CD4-positive, alpha-beta memory T cell (primary cell): ENCODE measurements at places on chromosomes 5 and 9.

- no peaks in the 10 kb centered on the region for H3K4me1 ChIP-seq
- H3K27me3 ChIP-seq = no peaks in the 10 kb centered on the region
- no peak overlapping the region for H3K4me3 ChIP-seq
- H3K27ac ChIP-seq = no peak overlapping the region
- no peak for DNase-seq
- peaks cover 50% of the 10 kb centered on the region for H3K36me3 ChIP-seq
Measured at GRCh38 chr9:132894862-132895835, 16.5 kb downstream of the SPACA9 start.

- no peaks in the 10 kb centered on the region for H3K27me3 ChIP-seq
- no peaks in the 10 kb centered on the region for H3K4me1 ChIP-seq
- no peak for DNase-seq
- no peak overlapping the region for H3K4me3 ChIP-seq
- H3K27ac ChIP-seq = no peak overlapping the region
Measured at GRCh38 chr9:133309608-133310007, 26.4 kb downstream of the SURF6 start.

GRCh38 chr9:136978073-136978864 lies 965 bp downstream of the PTGDS start:
- no peaks in the 10 kb centered on the region for H3K36me3 ChIP-seq
- peak overlapping the region; percentile 2 for H3K27ac ChIP-seq
- DNase-seq = peak; percentile 69
- no peak overlapping the region for H3K4me3 ChIP-seq
- H3K27me3 ChIP-seq = no peaks in the 10 kb centered on the region

GRCh38 chr9:120393386-120394057 lies 186.4 kb downstream of the CDK5RAP2 start:
- DNase-seq = no peak
- no peak overlapping the region for H3K4me3 ChIP-seq
- H3K4me1 ChIP-seq = peaks cover 22% of the 10 kb centered on the region
- no peak overlapping the region for H3K27ac ChIP-seq
- H3K27me3 ChIP-seq = no peaks in the 10 kb centered on the region

DNA sequence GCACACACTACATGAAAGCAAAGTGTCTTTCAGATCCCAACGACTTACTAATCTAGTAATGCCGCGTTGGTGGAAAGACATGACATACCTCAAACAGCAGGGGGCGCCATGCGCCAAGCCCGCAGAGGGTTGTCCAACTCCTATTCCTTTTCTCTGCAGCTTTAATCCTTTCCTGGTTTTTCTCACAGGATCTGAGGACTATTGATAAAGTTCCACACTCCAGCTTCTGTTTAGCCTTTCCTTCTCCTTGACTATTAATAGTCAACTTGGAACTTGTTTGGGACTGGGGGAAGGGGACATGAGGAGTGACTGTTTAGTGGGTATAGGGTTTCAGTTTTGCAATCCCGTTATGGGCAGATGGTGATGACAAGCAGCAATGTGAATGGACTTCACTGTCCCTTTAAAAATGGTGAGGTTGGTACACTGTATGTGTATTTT lies 62.9 kb downstream of the OTULIN start:
- H3K4me1 ChIP-seq = no peaks in the 10 kb centered on the region
- DNase-seq = peak; percentile 69
- H3K36me3 ChIP-seq = peaks cover under 1% of the 10 kb centered on the region
- H3K27me3 ChIP-seq = no peaks in the 10 kb centered on the region
- H3K4me3 ChIP-seq = no peak overlapping the region

DNA sequence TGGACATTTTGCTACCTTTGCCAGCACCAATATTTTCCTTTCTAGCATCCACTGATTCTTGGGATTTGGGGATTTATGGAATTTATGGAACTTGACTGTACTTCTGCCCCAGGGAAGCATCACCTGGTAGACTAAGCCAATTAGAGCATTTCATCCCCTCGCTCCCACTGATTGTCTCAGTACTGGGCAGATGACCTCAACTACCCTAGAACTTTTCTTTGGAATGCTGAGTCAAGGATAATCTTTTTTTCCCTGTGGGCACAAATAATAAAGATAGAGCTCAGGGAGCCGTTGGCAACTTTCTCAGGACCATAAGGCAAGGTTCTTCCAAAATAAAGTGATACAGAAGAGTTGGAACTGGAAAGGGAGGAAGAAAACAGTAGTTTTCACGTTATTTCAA lies 438.4 kb downstream of the PLK2 start:
- no peak overlapping the region for H3K27ac ChIP-seq
- DNase-seq = no peak
- H3K36me3 ChIP-seq = no peaks in the 10 kb centered on the region
- H3K4me1 ChIP-seq = no peaks in the 10 kb centered on the region
- H3K4me3 ChIP-seq = no peak overlapping the region
- H3K27me3 ChIP-seq = no peaks in the 10 kb centered on the region

DNA sequence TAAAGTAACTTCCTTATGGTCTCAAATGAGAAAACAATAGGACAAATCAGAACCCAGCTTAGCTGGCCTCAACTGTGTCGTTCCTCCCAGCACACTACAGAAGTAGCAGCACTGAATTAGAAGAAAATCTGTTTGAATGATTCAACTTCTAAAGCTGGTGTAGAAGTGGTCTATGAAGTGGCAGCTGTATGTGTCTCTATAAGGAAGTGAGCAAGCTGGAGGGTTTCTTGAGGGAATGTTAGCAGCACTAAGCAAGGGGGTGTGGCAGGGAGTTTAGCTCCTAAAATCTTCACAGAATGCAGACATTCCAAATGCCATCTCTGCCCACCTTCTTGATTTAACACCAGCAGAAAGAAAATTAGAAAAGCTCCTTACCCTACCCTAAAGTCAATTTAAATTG lies 4.1 kb downstream of the KLF9 start:
- H3K4me3 ChIP-seq = peak overlapping the region; percentile 95
- no peak for DNase-seq
- no peaks in the 10 kb centered on the region for H3K27me3 ChIP-seq
- no peaks in the 10 kb centered on the region for H3K36me3 ChIP-seq

DNA sequence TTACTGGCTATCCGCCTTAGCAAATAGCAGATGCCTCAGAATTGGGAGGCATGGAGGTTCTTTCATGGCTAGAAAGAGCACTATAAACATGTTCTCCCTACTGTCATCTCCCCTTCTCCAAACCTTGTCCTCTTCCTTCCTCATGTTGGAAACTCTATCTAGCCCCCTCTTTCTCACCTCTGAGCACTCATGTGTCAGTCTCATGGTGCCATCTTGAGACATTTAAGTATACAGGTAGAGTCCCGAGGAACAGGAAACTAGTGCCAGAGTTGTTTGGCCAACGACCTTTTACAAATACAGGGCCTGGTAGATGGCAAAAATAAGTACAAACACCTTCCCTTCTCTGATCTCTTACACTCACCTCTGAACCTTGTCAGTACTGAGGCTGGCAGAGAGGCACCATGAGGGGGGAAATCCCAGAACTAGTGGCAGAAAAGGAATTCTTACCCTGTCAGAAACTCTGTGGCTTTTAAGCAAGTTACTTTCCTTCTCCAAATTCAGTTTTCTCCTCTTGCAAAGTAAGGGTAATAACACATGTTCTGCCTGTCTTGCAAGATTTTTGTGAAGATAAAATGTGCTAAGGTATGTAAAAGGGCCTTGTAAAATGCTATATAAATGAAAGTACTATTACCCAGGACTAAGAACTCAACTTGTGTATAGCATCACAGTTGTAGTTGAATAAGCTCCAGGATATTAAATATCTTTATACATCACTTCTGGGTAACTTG lies 94.1 kb upstream of the SNX2 start:
- no peaks in the 10 kb centered on the region for H3K4me1 ChIP-seq
- no peak overlapping the region for H3K27ac ChIP-seq
- no peaks in the 10 kb centered on the region for H3K36me3 ChIP-seq
- H3K4me3 ChIP-seq = no peak overlapping the region
- no peaks in the 10 kb centered on the region for H3K27me3 ChIP-seq

- peaks cover 9% of the 10 kb centered on the region for H3K4me1 ChIP-seq
- no peaks in the 10 kb centered on the region for H3K27me3 ChIP-seq
- H3K36me3 ChIP-seq = no peaks in the 10 kb centered on the region
- no peak overlapping the region for H3K4me3 ChIP-seq
- H3K27ac ChIP-seq = no peak overlapping the region
- no peak for DNase-seq
Measured at GRCh38 chr9:132006677-132007370, 72.8 kb downstream of the MED27 start.

- DNase-seq = no peak
- H3K27me3 ChIP-seq = no peaks in the 10 kb centered on the region
- no peaks in the 10 kb centered on the region for H3K36me3 ChIP-seq
- H3K4me3 ChIP-seq = no peak overlapping the region
- no peak overlapping the region for H3K27ac ChIP-seq
- no peaks in the 10 kb centered on the region for H3K4me1 ChIP-seq
Measured at GRCh38 chr9:129151469-129151868, 26.6 kb downstream of the IER5L start.

DNA sequence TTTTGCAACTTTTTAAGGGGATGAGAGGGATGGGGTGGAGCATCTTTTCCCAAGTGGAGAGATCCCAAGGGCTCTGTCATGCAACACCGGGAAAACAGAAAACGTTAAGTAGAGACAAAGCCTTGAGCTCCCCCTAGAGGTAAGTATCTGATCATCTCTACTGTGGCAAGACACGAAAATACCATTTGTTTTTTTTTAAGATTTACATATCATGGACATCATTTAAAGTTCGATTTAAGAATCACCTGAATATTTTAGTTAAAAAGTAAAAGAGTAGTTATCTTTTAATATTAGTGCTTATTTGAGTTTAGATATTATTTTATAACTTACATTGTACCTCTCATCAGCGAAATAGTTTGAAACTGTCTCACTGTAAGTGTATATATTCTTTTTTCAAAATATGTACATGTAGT lies 200.4 kb downstream of the LRRC70 start:
- no peak overlapping the region for H3K27ac ChIP-seq

- no peak overlapping the region for H3K27ac ChIP-seq
- H3K36me3 ChIP-seq = no peaks in the 10 kb centered on the region
- no peak overlapping the region for H3K4me3 ChIP-seq
- H3K4me1 ChIP-seq = peaks cover 8% of the 10 kb centered on the region
Measured at GRCh38 chr5:168482361-168482760, 3.9 kb upstream of the RARS1 start.

GRCh38 chr9:137825324-137825989 lies 52.1 kb upstream of the CACNA1B start:
- peaks cover 26% of the 10 kb centered on the region for H3K36me3 ChIP-seq
- H3K27me3 ChIP-seq = no peaks in the 10 kb centered on the region
- H3K4me3 ChIP-seq = no peak overlapping the region
- H3K4me1 ChIP-seq = no peaks in the 10 kb centered on the region

GRCh38 chr5:107517185-107518033 lies 153.3 kb downstream of the EFNA5 start:
- no peaks in the 10 kb centered on the region for H3K27me3 ChIP-seq
- DNase-seq = no peak
- no peak overlapping the region for H3K27ac ChIP-seq

DNA sequence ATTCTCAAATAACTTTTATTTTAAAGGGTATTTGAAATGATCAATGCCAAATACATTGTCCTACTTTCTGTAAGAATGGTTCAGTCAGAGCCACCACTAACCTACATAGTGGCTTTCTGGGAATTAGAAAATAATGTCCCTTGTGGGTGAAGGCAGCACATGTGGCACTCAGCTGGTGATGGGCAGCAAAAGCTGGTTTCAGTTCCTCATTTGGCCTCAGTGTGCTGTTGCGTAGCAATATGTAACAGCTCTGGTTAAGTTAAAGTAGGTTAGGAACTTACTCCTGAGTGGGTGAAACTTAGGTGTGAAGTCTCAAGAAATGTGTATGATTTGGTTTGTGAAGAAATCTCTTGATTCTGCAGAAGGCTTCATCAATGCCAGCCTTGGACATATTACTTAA lies 99.6 kb upstream of the SPEF2 start:
- no peak overlapping the region for H3K4me3 ChIP-seq
- no peak for DNase-seq
- no peak overlapping the region for H3K27ac ChIP-seq
- no peaks in the 10 kb centered on the region for H3K4me1 ChIP-seq
- no peaks in the 10 kb centered on the region for H3K36me3 ChIP-seq

DNA sequence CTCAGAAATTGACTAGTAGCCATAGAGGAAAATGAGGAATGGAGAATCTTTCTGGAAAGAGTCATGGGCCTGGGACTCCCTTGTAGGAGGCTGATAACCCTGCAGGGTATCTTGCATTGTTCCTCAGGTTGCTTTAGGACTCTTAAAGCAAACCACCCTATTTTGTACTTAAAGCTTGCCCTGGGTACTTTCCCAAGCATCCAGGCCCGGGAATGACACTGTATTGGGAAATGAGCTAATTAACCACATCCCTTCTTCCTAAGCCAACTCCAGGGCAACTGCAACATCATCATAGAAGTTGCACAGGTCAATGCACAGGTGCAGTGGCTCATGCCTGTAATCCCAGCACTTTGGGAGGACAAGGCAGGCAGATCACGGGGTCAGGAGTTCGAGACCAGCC lies 55.9 kb downstream of the UGCG start:
- H3K27me3 ChIP-seq = no peaks in the 10 kb centered on the region
- no peak overlapping the region for H3K27ac ChIP-seq
- no peaks in the 10 kb centered on the region for H3K36me3 ChIP-seq

GRCh38 chr5:117881426-117882230 lies 1106.7 kb downstream of the DTWD2 start:
- DNase-seq = no peak
- H3K36me3 ChIP-seq = no peaks in the 10 kb centered on the region
- H3K4me3 ChIP-seq = no peak overlapping the region
- no peaks in the 10 kb centered on the region for H3K4me1 ChIP-seq
- no peaks in the 10 kb centered on the region for H3K27me3 ChIP-seq

DNA sequence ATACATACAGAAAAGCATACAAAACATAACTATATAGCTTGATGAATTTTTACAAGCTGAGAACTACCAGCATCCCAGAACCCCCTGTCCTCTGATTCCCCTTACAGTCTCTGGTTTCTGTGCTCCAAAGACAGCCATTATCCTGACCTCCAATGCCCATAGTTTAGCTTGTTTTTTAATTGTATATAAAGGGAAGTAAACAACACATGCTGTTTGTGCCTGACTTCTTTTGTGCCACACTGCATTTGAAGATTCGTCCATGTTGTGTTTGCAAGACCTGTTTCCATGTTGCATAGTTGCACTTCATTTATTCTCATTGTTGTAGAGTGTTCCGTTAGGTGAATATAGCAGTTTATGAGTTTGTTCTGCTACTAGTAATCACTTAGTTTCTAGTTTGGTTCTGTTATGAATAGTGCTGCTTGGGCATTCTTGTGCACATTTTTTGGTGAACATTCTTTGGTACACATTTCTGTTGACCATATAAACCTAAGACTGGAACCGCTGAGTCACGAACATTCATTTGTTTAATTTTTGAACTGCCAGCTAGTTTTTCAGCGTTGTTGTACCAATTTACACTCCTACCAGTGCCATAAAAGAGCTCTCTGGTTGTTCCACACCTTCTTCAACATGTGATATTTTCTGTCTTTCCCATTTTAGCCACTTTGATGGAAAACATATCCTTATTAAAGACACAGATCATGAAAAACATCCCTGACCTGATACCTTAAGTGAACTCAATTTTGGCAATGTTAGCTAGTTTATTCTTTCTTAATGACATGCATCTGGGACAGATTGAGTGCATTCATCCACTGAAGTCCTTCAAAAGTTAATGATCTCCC lies 78.1 kb upstream of the ANXA1 start:
- H3K27me3 ChIP-seq = no peaks in the 10 kb centered on the region
- DNase-seq = no peak
- no peak overlapping the region for H3K27ac ChIP-seq
- H3K36me3 ChIP-seq = no peaks in the 10 kb centered on the region
- no peaks in the 10 kb centered on the region for H3K4me1 ChIP-seq
